Stimulated activated CD4-positive, alpha-beta T cell treated with anti-CD3 and anti-CD28 coated beads, Interleukin-4, amount 100 ng/mL, for 24 hours (primary cell): ENCODE measurements at places on chromosomes 16 and 17.

DNA sequence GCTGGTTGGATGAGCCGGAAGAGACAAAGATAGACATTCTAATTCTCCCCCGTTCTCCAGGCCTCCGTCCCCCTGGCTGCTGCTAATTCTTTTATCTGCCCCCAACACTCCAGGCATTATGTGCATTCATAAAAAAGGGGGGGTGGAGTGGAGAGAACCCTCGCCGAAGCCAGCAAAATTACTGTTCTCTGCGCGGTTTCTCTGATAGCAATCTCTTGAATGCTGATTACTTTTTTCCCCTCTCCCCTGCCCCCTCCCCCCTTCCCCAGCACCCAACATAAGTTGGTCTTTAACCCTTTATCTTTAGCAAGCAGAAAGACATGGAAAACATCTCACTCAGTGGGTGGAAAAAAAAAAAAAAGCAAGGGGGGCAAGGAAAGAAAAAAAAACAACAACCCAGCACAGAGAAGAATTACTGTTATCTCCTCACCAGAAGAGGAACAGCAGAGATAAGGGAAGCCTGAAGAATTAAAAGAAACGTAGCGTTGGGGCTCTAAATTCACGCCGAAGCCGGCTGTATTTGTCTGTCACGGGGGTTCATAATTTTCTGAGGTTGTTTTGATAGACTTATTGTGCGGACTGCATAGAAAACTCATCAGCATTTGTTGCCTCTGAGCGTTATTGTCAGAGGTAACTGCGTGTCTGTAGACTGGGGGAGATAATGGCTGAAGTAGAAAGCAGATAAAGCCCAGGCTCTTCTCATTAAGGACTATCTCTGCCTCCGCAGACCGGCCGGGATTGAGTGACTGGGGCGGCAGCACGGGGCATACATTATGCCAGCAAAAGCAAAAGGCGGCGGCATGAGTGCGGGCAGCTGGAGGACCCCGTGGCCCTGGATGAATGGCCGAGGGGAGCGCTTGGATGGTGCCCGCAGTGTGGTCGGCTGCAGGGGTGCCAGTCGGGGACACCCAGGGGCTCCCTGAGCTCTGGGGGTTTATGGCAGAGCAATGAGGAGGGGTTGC is 126.9 kb downstream of the MRM1 start:
- DNase-seq, result peak; percentile 53

- DNase-seq, result no peak
Measured at GRCh38 chr16:55666012-55666411, 10.2 kb downstream of the SLC6A2 start.

DNA sequence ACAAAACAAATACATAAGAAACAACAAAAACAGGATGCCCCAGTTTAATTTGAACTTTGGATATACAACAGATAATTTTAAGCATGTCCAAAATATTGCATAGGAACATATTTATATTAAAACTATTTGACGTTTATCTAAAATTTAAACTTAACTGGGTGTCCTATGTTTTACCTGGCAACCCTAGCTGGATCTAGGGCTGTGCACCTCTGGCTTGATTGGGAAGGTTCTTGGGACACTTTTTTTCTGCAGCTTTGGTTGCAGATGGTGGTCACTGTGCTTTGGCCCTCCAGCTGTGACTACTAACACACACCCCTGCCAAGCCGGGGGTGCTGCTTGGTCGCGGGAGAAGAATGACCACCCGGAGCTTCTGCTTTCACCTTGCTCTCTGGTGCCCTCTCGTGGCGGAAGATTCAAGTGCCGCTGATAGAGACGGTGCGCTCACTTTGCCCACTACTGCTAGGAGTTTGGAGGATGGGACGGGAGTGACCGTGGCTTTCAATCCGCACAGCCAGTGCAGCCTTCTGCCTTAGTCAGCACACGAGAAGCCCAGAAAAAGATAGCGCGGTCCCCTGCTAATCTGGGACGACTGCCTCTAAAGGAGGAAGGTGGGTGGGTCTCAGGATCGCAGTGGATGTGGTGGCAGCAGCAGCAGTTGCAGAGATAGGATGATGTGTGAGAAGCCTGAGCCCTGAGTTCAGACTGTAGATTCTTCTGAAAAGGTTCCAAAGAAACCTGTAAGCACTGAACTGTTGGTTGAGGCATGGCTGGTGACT is 6.7 kb downstream of the SPACA3 start:
- DNase-seq, result peak; percentile 77

GRCh38 chr17:76382803-76383545 is 1.4 kb upstream of the SPHK1 start:
- peak; percentile 67 for DNase-seq

DNA sequence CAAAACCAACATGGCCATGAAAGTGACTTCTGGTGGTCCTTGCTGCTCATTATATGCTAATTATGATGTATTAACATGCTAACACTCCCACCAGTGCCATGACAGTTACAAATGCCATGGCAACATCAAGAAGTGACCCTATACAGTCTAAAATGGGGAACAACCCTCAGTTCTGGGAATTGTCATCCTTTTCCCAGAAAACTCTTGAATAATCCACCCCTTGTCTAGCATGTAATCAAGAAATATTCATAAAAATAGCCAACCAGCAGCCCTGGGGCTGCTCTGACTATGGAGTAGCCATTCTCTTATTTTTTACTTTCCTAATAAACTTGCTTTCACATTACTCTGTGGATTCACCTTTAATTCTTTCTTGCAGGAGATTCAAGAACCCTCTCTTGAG is 35.9 kb downstream of the DNAJA2 start:
- DNase-seq, result no peak

DNA sequence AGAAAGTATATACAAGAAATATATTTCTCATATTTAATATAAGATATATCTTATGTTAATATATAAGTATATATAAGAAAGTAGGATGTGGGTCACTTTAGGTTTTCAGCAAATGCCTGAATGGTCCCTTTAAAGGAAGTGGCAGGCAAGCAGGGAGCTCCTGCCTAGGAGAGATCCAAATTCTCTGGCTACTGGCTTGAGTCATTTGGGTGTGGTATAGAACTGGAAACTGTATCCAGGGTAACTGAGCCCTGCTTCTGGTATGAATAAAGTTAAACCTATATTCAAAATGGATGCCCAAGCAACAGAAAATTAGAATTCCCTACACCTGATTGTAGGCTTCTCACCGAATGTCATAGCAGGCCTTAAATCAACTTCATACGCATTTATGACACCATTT is 144.4 kb downstream of the ZNF18 start:
- no peak for DNase-seq

GRCh38 chr17:15255713-15256454 is 9.2 kb downstream of the PMP22 start:
- no peak for DNase-seq

- no peak for DNase-seq
Measured at GRCh38 chr17:75518201-75518600, 1.9 kb downstream of the TSEN54 start.

DNA sequence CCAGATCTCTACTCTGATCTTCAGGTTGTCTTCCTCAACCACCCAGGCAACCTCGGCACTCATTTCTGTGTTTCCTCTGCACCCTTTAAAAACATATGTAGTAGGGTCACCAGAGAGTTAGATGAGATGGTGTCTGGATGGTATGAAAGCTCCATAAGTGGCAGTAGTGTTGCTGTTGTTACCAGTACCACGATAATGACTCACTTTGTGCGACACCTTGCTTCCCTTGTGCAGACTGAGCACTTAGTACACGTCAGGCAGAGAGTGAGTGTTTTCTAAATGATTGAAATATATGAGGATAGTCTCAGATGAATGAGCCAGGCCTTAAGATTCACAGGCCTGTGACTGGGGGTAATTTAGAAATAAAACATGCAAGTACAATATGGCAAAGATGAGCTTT is 188.7 kb downstream of the MAF start:
- DNase-seq, result no peak

DNA sequence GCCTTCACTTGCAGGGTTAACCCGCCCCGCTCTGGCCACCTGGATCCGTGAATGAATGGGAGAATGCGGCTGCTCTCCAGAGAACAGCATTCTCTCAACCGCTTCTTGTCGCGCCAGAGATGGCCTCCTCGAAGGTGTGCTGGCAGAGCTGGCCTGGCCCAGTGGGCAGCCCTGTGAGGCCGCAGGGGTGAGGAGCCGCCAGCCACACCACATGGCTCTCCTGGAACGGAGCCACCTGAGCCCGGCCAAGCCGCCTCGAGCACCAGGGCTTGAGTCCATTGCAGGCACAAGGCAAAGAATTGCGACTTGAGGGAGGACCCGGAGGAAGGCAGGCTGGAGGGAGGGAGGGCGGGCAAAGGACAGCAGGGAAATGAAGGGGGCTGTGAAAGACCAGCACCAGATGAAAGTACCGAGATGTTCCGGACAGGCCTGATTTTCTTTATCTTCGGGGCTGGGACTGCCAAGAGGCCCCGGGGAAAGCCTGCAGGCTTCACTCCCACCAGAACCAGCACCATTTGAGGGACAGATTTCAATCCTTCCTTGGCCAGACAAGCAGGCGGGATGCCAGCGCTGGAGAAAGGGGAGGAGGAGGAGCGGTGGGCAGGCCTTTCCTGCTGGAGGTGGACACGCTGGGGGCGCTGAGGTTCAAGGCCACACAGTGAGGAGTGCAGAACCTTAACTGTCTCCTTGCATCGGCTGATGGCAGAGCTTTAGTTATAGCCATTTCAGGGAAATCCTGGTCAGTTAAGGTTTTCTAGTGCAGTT is 69.4 kb downstream of the MRC2 start:
- DNase-seq, result no peak

GRCh38 chr17:49278076-49278475 is 47.5 kb upstream of the PHOSPHO1 start:
- DNase-seq, result no peak

DNA sequence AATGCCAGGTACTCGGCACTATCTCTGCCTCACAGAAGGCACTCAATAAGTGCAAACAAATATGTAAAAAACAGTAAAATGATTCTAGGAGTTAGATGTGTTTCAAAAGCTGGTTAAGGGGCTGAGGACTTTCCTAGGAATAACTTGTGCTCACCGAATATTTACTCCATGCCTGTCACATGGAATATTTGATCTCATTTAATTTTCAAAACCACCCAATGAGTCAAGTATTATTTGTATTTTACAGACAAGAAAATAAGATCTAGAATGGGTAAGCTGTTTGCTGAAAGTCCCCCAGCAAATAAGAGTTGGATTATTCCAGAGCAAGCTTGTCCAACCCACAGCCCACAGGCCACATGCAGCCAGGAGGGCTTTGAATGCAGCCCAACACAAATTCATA is 34.6 kb upstream of the LYRM9 start:
- DNase-seq, result no peak

- DNase-seq, result no peak
Measured at GRCh38 chr17:4087911-4088693, 54.7 kb downstream of the ZZEF1 start.

DNA sequence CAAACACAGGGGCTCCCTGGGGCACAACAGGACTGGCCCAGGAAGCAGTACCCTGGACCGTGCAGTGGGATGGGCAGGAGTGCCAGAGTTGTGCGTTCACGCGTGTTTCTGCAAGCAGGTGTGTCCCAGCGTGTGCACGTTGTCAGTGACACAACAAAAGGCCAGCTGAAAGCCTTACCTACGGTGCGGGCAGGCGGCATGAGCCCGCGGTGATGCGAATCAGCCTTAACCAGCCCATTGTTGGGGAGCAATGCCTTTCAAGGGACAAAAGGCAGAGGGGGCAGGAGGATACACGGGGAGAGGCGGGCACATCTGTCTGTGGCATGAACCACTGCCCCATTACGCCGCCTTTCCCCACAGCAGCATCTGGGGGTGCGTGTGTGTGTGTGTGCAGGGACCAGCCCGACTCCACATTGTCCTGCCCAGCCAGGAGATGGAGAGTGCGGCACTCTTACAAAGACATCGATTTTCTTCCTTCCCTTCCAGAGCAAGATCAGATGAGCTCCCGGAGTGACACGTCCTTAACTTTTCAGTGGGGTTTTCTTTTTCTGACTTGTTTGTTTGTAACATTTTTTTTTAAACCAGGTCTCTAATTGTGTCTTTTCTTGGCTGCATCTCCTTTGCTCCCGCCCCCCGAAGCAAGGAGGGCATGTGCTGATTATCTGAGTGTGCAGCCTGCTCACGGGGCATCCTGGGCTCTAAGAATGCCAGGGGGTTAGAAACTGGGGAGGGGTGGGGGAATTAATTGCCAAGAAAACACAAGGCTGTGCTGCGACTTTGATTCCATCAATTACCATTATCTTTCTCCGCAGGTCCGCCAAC is 158.1 kb downstream of the ZNF423 start:
- DNase-seq, result no peak

- peak; percentile 44 for DNase-seq
Measured at GRCh38 chr17:59154292-59154720, 680 bp downstream of the SKA2 start.

DNA sequence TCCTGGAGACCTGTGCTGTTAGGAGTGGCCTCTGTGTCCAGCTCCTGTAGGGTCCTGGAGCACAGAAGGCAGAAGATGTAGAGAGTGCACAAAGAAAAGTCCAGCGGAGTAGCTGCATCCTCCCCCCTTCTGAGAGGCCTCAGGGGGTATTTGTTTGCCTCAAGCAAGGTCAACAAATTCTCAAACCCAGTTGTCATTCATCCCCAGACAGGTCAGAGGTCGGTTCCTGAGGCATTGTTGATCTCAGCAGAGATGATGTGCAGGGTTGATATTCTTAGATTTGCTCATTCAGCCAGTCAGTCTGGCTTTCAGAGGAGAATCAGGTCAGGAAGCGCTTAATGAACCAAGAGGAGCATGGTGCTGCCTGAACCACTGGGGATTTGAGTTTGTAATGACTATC is 8.3 kb upstream of the RBFOX1 start:
- DNase-seq, result no peak

GRCh38 chr17:79943347-79944241 is 92.1 kb downstream of the TBC1D16 start:
- no peak for DNase-seq

GRCh38 chr17:28177351-28177750 is 134.9 kb downstream of the NLK start:
- no peak for DNase-seq

GRCh38 chr17:58572846-58573245 is 58.4 kb upstream of the MTMR4 start:
- no peak for DNase-seq

GRCh38 chr17:63644846-63645245 is 22.6 kb downstream of the MAP3K3 start:
- DNase-seq, result no peak

DNA sequence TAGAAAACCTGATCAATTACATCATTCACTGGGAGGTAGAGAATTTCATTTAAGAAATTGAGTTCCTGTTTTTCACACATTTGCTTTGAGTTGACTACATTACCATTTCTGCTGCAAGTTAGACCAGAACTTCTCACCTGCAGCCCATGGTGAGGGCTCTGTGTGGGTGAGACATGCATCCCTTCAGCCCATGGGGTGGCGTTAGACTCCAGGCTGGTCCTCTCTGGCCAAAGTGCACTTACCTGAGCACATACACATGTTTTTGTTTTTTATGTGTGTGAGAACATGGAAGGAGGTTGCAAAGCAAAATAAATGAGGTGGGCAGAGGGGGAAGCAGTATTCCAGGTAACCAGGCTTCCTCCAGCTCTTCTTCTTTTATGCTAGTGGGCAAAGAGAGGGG is 470.2 kb downstream of the PMP22 start:
- no peak for DNase-seq

GRCh38 chr17:68182940-68183551 is 64.8 kb upstream of the AMZ2 start:
- peak; percentile 67 for DNase-seq

GRCh38 chr17:8152112-8152775 is at the start of gene PER1:
Gene PER1 (minus strand): TSS chr17:8152404. CDS start chr17:8150706, 1,698 bp downstream.
- DNase-seq, result peak; percentile 90
